ENCODE measurements at places on chromosomes 7 and 10. TPM values are rescaled to one million over a fixed set of nuclear protein-coding genes. Genes with fewer than 3 reads are reported as not detected.

- no peak for DNase-seq
Observed at GRCh38 chr7:106571563-106571962, 89.4 kb downstream of the CCDC71L start.

DNA sequence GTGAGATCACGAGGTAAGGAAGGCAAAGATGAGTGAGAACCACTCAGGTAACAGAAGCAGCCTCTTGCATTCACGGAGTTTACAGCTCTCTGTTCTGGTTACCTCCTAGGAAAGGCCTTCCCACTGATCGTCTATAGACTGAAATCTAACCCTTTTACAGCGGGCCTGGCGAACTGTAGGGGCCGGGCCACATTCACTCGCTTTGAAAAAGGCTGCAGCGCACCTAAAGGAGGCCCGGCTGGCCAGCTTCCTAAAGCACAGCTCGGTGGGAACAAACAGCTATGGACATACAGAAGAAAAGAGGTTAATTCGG, 565 bp downstream of the ATP5MK start:
- DNase-seq: peak; percentile 25

DNA sequence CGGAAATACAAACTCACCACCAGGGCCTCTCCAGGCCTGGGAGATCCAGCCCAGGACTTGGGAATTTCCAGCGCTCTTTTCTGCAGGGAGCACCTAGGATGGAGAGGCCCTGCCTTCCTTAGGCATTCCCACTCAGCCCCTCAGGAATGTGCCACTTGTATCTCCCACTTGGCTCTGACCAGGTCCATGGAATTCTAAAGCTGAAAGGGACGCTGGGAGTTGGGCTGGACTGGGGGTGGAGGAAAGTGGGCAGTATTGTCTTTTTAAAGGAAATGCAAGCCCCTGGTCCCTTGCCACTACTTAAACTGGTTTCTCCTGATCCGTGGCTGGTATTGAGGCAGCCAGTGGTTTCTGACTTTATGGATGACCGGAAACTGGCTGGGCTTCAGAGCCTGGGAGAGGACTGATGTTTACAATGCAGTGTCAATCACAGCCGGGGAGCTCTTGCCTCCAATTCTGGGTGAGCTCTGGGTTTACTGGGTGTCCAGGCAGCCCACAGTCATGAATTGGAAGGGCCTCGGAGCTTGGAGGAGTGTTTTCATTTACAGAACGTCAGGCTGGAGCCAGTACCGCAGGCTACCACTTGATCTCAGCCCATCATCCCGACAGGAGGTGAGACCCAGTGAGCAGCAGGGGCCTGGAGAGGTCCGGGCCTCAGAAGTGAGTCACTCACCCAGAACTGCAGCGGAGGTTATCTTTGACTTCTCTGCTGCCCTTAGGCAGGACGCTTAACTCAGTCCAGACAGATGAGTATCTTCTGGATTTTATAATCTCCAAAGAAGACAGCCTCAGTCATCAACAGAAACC, 27.3 kb downstream of the AGAP3 start:
- no peak for DNase-seq

Gene PTPRE
- total RNA-seq: 29.2 TPM

DNA sequence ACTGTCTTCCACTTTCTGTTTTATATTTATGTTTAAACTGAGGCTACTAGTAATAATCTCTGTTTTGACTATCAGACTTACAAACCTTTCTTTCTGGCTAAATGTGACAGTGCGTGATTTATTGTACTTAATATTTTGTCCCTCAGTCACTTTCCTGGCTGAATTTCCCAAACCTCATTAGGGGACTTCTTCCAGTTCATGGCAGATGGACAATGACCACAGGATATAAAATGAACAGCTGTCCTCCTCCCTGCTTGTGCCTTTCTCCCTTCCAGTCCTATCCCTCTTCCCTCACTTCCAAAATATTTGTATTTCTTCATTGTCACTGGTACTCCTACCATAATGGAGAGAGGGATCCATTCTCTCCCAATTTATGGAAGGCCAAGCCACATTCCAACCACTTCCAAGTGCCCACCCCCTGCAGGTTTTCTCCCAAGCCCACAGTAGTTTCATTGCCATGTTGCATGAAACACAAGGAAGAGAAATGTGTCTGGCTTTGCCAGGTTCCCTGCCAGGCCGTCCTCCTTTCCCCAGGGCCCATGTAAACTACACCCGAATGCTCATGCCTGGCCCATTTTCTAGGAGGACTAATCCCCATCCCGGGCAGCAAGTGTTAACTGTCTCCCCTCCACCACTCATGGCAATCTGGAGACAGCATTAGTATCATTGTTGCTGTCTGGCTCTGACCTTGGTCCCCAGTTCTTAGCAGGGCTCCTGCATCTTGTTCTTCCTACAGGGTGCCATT, 269.5 kb upstream of the SLC26A5 start:
- no peak for DNase-seq

DNA sequence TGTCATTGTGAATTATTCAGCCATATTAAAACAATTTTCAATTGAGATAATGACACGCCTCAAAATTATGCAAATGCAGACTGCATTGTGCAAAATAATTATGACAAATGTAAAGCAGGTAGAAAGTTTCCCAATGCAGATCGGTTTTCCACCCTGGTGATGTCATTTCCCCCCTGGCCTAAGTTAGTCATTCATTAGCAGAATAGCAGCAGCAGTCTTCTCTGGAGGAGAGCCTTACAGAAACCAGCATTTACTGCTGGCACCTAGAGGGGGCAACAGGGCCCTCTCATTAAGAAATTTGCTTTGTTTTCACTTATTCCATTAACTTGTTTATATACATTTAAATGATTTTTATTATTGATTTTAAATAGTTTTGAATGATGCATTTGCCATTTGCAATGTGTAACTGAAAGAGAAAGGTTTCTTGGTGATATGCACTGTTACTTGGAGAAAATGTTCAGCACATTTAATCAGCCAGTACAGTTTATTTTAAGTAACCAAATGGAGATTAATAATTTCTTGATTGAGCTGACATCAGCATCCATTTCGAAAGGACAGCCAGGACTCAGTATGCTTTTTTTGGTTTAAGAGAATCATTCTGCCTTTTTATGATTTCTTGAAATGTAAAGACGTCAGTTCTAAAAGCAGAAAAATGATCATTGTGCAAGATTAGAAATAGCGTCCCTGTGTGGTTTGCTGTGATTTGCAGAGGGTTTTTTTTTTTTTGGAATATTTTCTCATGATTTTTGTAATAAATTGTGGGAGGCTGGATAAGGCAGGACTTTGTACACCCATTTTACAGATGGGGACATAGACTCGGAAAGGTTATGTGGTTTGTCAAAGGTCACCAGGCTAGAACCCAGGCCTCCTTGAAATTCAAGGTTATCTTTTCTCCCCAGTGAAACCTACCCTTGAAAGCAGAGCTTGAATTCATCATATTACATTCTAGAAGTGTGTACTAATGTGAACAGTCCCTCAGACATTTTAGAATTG, 3.5 kb downstream of the ARID5B start:
- DNase-seq: peak; percentile 46

GRCh38 chr10:71547312-71547711, 150.6 kb downstream of the CDH23 start:
- no peak for DNase-seq

DNA sequence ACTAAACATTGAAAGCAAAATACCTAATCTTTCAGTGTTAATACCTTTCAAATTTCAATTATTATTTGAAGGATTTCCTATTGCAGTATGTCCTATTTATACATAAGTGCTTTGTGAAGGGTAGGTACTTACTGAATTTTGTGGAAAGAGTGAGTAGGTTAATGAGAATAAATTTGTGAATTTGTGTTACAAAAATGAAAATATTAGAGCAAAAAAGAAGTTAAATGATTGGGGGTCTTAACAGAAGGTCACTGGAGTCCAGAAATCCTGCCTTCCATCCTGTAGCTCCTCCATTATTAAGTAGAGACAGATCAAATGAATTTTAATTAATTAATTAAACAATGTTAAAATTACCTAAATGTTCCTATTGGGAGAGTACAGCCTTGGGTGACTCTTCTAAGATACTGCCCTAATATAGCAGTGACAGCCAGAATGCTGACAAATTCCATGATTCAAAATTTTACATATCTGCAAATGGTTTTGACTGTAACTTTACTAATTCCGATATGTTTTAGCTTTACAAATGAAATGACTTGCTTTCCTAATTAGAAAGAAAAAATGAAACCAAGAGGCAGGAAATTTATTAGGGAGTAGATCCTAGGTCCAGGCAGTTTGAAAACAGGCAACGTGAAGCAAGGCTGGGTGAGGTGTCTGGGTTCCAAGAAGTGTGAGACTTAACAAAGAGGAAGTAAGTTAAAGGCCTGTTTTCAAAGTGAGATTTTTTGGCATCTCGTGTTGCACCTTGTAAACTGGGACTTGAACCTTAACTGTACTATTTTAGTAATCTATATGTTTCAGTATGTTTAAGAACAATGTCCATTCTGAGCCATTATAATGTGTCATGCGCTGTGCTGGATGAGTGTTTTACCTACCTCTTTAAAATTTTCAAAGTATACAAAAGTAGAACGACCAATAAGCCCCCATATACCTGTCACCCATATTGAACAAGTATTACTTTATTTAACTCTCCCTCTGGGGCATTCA, 1.5 kb downstream of the PIK3CG start:
- peak; percentile 23 for DNase-seq

GRCh38 chr10:88165849-88166271, 302.4 kb downstream of the PTEN start:
- no peak for DNase-seq

DNA sequence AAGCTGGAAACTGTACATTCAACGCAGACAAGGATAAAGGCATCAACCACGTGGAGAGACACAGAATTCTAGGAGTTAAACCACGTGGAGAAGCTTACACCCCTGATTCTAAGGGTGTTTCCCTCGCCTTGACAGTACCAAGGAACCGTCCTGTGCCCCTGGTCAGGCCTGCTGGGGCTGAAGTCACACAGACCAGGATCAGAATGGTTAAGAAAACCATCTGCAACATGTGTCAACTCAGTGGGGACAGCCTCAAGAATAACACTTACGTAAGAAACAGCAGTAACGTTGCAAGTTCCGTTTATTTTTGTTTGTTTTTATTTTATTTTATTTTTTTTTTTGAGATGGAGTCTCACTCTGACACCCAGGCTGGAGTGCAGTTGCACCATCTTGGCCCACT, 55.6 kb downstream of the CHST15 start:
- DNase-seq: no peak

GRCh38 chr7:149063476-149063875, 27.0 kb downstream of the ZNF786 start:
- no peak for DNase-seq

Gene PNLIP
- not detected for total RNA-seq

GRCh38 chr10:52312942-52313255, 1.2 kb upstream of the DKK1 start:
- DNase-seq: no peak
